ENCODE measurements at places on chromosomes 2 and 18.
A peak's percentile ranks its signal among the peaks of the same experiment; 100 is the strongest.

GRCh38 chr2:215979620-215980019 is 33.7 kb downstream of the MREG start:
- DNase-seq: no peak

DNA sequence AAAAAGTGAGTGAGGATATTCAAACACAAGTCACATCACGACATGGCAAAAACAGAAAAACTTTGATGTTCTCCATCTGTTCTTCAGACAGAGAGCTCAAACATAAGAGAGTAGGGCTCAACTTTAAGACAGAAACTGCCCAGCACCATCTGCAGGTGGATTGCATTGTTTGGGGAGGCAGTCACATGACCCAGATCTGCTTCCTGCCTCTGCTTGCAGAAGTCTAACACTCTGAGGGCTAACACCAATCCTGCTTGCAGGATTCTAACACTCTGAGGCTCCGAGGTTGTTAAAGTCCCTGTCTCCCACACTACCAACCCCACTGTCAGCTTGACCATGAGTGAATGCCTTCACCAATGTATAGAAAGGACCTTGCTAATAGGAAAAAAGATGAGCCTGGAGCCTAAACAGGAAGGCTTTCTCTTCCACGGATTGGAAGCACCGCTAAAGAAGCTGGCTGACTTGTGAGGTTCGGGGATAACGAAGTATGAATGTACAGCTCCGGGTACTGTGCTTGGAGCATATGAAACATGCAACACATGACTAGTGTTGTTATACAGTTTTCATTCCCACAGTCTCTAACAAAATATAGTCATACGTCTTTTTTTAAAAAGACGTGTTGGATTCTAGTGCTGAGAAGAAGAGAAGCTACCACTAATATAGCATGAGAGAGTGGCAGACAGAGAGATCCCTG is 176.6 kb upstream of the CREB1 start:
- DNase-seq: peak; percentile 62

DNA sequence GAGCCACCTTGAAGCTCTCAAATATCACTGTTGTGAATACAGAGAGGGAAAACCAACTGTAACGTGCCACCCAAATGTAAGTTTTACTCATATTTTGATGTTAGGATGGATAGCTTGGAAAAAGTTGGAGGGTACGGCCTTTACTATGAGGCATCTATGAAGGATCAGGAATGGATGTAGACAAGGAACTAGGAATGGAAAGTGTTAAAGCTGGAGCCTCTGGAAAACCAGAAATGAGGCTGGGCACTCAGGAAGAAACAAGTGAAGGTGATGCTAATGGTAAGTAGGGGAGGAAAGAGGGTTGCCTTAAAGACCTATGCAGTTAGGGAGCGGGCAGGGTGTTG is 204 bp downstream of the TXNDC2 start:
- DNase-seq: no peak

DNA sequence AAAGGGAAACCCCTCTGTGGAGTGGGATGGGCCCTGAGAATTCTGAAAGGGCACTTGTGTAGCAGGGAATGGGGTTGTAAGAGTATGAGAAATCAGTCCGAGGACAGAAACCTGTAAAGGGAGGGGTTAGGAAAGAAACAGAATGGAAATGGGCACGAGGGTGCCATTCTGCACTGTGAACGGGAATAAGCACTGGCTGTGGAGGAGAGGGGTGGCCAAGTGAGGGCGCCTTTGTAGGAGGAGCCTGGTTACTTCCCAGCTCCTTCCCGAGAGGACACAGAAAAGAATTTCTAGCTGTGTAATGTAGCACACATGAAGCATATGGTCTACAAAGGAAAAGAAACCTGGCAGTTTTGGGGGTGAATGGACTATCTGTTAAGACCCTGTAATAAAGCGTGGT is 53.4 kb downstream of the POLR1A start:
- no peak for DNase-seq

DNA sequence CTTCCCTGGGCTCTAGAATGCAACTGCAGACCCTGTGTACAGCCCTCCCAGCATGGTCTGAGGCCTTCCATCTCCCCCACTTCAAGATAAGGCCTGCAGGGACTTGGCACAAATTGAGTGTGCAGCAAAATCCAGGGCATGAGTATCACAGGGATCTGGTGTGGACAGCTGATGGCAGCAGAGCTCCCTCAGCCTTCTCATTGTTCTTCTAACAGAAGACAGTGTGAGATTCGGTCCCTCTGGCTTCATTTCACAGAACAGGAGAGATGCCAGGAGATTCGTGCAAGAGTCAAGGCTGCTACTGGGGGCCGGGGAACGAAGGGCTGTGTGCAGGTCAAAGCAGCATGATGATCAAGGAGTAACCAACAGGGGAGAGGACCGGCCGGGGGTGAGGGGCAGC is 85.8 kb downstream of the UXS1 start:
- DNase-seq: no peak

GRCh38 chr2:20182241-20182931 is 42.5 kb downstream of the SDC1 start:
- DNase-seq: no peak

GRCh38 chr2:231278868-231279267 is 80.4 kb downstream of the ARMC9 start:
- DNase-seq: no peak

DNA sequence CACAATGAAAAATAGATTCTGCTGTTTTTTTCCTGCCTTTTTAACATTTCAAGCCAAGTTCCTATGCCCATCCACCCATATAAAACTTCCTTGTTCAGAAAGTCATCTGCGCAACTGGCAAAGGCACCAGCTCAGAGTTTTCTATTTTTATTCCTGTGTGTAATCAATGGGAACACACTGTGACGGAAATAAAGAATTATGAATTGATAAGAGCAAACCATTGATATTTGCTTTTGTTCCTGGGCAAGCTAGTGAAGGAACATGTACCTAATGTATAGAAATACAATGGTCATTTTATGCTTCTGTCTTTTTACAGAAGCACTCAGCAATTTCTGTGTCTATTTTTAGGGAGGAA is 30.8 kb upstream of the AAK1 start:
- DNase-seq: no peak

- DNase-seq: no peak
These were observed 67.0 kb downstream of the SOCS6 start for GRCh38 chr18:70355620-70356385.

GRCh38 chr2:104501342-104501741 is 352.6 kb upstream of the POU3F3 start:
- DNase-seq: no peak

DNA sequence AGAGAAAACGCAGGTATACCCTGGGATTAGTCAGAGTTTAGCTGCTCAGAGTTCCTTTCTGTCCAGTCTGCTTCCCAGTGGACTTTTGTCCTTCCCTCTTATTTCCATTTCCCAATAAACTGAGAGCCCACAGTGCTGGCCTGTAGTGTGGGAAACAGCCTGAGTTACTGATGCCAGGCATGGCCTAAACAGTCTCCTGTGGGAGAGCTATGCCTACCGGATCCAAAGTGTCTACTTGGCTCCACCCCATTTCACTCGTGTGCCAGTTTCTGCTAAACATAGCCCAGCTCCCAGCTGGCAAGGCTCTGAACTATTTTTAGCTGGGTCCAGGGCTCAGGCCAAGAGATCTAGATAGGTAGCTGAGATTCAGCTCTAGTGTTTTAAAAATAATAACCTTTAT is 15.6 kb upstream of the PPP1CB start:
- no peak for DNase-seq

- no peak for DNase-seq
These were observed 51.9 kb downstream of the DYSF start for GRCh38 chr2:71505086-71505769.

- no peak for DNase-seq
These were observed 75.6 kb upstream of the CPO start for GRCh38 chr2:206863716-206864115.

DNA sequence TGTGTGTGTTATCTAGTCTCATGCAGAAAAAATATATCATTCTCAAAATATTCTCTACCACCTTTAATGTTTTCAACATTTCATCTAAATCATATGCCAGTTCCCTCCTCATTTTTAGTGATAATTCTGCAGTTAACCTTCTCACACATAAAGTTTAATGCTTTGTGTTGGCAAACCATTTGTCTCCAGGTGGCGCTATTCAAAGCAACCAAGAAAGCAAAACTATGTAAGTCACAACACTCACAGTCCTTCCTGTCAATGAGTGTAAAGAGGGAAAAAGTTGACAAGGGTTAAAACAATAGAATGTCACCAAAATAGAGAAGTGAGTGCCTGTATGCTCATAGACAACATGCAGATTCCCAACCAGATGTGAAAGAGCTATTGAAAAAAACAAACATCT is 961.6 kb upstream of the LRRTM1 start:
- no peak for DNase-seq

GRCh38 chr2:203586206-203586605 is 51.1 kb upstream of the RAPH1 start:
- DNase-seq: no peak

DNA sequence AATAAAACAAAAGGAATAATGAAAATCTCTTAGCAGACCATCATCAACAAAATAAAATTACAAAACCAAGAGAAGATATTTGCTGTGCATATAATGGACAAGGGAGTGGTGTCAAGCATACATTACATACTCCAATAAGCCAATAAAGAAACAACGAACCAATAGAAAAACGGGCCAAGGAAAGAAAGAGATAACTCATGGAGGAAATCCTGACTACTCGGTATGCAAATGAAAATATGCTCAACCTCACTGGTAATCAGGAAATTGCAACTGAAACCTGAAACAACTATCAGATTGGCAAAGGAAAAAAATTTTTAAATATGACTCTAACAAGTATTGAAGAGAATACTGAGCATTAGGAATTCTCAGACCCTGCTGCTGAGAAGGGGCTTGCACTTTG is 84.7 kb downstream of the BCL2 start:
- no peak for DNase-seq

DNA sequence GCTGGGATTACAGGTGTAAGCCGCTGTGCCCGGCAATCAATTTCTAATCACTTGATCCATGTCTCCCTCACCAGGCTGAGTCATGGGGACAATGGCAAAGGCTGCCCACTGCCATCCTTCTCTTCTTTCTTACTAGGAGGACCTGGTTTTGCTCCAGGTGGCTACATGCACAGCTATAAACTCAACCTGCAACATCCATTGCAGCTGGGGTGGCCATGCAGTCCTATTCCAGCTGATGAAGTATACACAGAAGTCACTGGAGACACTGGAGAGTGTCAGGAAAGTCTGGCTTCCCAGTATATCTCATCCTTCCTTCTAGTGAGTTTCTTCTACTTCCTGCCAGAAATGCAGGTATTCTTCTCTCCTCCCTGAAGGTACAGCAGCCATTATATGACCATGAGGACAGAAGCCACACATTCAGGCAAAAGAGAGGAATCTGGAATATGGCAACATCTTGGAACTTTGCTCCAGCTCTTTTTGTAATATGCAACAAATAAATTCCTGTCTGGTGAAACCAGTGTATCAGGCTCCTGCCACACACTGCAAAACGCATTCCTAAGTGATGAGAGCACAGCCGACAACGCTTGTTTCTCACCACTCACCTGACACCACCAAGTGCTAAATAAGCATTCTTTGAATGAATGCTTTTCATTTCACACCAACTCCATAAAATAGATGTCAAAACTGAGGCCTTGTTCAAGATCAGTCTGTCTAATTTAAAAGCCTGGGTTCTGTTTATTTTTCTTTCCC is 32.3 kb downstream of the SCTR start:
- DNase-seq: no peak

DNA sequence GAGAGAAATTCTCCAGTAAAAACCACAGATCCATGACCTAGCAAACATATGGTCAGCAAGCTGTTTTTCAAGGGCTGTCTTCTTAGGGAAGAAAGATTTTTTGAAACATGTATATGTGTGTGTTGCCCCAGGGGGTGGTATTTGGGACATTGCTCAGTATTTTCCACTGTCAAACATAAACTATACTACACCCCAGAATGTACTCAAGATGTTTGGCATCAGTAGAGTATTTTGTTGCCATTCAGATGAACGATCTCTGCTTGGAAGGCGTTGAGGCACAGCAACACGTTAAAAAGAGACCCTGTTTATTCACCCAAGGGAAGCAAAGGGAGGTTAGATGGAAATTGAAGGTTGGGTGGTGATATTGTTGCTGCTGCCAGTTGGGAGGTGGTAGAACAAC is 30.0 kb downstream of the EEF1B2 start:
- DNase-seq: no peak

GRCh38 chr2:129055242-129055641 is 736.6 kb upstream of the HS6ST1 start:
- no peak for DNase-seq

DNA sequence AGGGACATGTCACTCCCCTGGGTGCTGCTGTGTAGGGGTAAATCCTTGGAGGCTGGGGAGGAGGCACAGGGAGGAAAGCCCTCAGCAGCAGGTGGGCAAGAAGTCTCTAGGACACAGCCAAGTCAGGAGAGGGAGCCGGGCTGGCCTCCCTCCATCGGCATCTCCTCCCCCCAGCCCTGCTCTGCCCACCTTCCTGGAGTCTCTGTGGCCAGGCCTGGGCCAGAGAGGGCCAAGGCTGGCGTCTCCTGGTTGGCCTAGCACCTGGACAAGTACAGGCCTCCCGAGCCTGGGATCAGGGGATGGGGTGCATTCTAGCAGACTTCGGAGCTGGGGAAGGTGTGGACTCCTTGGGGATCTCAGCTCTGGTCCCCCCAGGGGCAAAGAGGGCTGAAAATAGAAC is 1.8 kb downstream of the SPEG start:
- DNase-seq: no peak

GRCh38 chr2:63432373-63432772 is 155.9 kb downstream of the WDPCP start:
- no peak for DNase-seq

DNA sequence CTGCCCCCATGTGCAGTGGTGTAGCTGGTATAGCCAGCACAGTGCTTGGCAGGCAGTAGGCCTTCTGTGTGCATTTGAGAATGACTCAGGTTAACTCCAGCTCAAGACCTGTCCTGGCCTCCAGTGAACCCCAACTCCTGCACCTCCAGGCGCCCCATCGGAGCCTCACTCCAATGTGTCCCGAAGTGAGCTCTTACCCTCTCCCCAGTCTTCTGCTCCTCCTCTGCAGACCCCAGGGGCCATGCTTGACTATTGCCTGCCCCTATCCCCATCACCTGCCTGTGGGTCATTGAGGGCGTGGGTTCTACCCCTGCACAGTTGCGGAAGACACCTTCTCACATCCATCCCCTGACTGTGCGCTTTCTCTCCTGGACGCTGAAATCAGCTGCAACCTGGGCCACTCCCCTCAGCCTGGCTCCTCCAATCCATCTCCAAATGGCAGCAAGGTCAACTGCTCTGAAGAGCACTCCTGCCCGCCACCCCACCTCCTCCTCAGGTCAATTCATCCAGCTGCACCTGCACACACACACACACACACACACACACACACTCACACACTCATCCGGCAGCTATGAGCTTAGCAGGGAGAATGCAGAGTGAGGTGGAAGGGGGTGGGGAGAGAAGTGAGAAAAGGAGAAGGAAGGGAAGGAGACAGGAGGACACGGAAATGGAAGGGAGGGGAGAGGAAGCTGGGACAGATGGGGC is 130.3 kb upstream of the GLI2 start:
- DNase-seq: no peak

DNA sequence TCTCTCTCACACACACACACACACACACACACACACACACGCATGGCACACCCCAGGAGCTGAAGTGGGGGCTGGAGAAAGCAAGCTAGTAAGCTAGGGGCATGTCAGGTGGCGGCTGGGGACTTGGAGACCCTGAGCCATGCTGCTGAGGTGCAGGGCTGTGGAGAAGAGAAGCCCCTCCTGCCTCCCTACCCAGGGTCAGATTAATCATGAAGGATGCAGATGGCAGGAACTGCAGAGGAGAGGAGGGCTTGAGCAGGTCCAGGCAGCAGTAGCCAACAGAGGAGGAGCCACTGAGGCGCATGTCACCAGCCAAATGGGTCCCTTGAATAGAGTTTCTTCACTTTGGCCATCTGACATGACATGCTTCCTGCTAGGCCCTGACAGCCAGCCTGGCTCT is 9.6 kb downstream of the EDAR start:
- no peak for DNase-seq

Measured in activated naive CD4-positive, alpha-beta T cell treated with anti-CD3 and anti-CD28 coated beads, Interleukin-2, amount 10 ng/mL, durations not matched to agents 7 days and 5 days (primary cell).